ENCODE measurements at places on chromosomes 12 and 14.
A peak's percentile ranks its signal among the peaks of the same experiment; 100 is the strongest.

DNA sequence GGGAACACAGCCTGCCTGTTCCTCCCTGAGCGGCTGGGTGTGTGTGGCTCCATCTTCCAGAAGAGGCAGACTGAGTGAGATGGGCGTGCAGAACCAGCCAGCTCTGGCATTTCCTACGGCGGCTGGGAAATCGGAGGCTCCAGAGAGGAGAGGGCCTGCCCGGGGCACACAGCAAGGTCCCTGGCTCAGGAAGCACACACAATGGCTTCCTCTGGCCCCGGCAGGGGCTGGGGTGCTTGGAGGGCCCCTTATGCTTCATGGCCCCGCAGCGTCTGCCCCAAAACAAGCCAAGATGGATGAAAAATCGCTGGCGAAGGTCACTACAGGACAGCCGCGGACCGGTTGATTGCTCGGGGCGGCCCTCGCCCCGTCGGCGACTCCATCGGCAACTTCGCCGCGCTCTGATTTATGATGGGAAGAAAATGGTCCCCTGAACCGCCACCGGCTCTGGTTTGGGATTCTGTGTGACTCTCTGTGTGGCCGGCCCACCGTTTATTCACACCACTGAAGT, 191.5 kb upstream of the C14orf180 start:
- DNase-seq, result no peak

DNA sequence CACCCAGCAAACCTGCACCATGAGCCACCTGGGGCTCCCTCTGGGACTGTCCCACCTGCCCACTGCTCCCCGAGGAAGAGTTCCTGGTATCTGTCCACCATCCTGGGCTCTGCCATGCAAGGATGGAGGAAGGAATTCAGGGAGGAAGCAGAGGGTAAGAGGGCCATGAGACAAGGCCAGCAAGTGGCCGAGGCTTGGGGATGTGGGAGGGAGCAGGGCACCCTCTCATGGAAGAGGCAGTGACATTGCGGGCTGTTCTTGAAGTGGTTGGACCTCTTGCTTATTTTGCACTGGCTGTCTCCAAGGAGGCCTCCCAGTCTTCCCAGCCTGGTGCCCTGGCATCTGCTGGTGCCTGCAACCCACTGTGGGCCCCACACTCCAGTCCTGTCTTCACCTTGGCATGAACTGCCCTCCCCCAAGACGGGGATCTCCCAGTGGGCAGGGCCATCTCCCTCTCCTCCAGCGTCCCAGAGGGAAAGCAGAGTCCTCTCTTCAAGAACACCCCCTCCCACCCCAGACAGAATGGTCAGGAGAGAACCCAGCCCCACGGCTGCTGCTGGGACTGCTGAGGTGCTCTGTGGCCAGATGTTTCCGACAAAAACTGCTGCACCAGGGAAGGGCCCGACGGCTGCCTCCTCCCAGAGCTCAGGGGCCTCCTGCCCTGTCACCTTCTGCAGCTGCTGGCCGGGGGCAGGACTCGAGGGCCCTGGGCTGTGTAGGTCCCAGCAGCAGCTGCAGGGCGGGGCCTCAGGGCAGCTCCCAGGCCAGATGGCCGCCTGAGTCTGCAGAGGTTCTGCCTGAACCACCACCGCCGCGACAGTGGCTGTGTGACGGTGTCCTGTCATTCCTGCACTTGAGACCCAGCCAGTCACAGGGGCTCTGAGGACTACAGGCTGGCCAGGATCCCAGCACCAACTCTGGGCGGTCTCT, 1.8 kb upstream of the AKT1 start:
- DNase-seq, result no peak

DNA sequence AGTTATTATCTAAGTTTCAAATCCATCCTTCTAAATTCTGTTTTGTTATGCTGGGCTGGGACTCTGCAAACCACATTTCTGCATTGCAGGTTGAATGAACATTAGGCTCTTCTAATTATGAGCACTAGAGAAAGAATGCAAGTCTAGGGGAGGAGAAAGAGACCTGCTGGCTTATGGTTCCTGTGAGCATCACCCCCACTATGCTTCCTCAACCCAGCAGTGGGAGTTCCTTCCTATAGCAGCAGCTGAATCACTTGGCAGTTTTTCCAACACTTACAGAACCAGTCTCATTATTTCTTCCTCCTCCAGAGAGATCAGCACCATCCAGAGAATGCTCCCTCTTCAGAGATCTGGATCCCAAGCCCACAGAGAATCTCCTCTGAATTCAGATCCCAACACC, 297.7 kb upstream of the CLEC14A start:
- no peak for DNase-seq

- no peak for DNase-seq
These were observed 236.7 kb downstream of the MDGA2 start for GRCh38 chr14:47438650-47439140.

- no peak for DNase-seq
These were observed 136.5 kb upstream of the MYL2 start for GRCh38 chr12:111056618-111057521.

DNA sequence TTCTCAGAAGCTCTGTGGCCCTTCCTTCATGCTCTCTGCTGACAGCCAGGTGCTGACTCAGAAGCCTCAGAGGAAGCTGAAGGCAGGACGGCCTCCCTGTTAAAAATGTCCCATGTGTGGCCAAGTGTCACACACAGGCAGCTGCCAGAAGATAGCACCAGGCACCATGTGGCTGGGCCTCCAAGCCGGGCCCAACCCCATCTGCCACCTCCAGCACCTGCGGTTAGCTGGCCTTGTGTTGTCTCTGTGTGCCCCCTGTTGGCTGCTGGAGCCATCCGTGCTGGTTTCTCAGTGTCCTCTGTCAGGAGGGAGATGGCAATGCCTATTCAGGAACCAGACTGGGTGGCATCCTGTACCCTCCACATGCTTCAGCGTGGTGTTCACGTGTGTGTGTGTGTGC, 63.2 kb downstream of the TSPAN11 start:
- DNase-seq, result peak; percentile 58

- peak; percentile 77 for DNase-seq
These were observed 26.5 kb downstream of the ZBTB42 start for GRCh38 chr14:104827177-104828055.

GRCh38 chr14:59679872-59680271, 103.3 kb upstream of the CCDC175 start:
- DNase-seq, result peak; percentile 55

DNA sequence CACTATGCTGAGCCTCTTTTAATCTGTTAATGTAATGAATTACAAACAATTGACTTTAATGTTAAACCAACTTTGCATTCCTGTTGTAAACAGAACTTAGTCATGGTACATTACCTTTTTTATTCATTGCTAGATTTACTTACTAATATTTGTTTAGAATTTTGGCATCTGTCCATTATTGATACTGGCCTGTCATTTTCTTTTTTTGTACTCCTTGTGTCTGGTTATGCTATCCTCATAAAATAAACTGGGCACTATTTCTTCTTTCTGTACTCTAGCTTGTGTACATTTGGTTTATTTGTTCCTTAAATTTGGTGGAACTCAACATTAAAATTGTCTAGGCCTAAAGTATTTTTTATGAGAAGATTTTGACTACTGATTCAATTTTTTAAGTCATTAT, 32.1 kb downstream of the SPATA7 start:
- no peak for DNase-seq

- no peak for DNase-seq
These were observed 124.8 kb downstream of the ZFP36L1 start for GRCh38 chr14:68668028-68668427.

GRCh38 chr14:81247271-81247766, 26.6 kb upstream of the GTF2A1 start:
- no peak for DNase-seq

DNA sequence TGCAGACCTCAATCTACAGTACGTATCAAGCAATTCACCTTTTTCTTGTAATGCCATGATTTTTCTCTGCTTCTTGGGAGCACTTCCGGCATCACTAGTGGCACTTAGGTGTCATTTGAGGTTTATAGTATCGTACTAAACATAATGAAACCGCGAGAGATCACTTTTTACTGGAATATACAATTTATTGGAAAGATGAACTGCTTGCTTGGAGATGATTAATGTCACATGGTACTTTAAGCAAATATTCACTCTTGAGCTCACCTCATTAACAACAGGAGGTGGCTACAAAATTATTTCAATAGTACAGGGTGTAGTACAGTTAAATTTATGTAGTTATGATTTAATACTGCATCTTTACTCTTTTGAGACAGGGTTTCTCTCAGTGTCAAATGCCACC, 11.5 kb downstream of the FUT8 start:
- DNase-seq, result peak; percentile 98

- DNase-seq, result no peak
These were observed 11.8 kb downstream of the PDE1B start for GRCh38 chr12:54561164-54561563.

DNA sequence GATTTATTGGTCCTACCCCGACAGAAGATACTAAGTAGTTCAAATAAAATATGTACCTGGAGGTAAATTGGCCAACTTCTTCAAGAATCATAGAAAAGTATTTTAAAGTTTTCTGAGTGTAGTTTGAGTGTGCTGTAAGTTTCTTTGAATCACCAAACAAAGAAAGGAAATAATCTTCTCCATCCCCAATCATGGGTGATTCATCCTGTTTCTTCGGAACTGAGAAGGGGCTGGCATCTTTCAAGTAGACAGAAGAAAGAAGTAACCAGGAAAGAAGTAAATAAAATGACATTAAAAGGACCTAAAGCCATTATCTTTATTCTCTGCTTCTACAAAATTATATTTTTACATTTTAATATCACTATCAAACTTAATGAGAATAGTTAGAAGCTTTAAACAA, 6.8 kb downstream of the LMNTD1 start:
- no peak for DNase-seq

DNA sequence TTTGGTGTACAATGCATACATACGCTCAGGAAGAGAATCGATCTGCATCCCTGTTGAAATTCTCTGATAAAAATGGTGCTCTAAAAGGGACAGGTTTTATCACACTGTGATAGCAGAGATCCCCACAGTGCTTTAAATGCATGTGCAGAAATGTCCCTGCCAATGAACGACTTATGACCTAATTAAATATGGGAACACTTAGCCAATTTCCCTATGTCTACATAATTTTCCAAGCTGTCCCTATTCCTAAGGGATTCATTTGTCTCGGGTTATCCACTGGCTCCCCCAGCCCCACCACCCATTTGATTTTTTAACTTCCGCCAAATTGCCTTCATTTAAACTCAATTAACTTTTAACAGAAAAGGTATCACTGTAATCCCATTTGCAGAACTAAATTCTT, 284.6 kb downstream of the TMEM132D start:
- DNase-seq, result no peak

DNA sequence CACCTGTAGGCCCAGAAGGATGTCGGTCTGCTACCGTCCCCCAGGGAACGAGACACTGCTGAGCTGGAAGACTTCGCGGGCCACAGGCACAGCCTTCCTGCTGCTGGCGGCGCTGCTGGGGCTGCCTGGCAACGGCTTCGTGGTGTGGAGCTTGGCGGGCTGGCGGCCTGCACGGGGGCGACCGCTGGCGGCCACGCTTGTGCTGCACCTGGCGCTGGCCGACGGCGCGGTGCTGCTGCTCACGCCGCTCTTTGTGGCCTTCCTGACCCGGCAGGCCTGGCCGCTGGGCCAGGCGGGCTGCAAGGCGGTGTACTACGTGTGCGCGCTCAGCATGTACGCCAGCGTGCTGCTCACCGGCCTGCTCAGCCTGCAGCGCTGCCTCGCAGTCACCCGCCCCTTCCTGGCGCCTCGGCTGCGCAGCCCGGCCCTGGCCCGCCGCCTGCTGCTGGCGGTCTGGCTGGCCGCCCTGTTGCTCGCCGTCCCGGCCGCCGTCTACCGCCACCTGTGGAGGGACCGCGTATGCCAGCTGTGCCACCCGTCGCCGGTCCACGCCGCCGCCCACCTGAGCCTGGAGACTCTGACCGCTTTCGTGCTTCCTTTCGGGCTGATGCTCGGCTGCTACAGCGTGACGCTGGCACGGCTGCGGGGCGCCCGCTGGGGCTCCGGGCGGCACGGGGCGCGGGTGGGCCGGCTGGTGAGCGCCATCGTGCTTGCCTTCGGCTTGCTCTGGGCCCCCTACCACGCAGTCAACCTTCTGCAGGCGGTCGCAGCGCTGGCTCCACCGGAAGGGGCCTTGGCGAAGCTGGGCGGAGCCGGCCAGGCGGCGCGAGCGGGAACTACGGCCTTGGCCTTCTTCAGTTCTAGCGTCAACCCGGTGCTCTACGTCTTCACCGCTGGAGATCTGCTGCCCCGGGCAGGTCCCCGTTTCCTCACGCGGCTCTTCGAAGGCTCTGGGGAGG, at the start of gene LTB4R:
TSS of gene LTB4R (plus strand) at position 857 of the 959 bp plus-strand sequence. CDS start 4,150 bp downstream, outside the sequence.
- DNase-seq, result peak; percentile 85

DNA sequence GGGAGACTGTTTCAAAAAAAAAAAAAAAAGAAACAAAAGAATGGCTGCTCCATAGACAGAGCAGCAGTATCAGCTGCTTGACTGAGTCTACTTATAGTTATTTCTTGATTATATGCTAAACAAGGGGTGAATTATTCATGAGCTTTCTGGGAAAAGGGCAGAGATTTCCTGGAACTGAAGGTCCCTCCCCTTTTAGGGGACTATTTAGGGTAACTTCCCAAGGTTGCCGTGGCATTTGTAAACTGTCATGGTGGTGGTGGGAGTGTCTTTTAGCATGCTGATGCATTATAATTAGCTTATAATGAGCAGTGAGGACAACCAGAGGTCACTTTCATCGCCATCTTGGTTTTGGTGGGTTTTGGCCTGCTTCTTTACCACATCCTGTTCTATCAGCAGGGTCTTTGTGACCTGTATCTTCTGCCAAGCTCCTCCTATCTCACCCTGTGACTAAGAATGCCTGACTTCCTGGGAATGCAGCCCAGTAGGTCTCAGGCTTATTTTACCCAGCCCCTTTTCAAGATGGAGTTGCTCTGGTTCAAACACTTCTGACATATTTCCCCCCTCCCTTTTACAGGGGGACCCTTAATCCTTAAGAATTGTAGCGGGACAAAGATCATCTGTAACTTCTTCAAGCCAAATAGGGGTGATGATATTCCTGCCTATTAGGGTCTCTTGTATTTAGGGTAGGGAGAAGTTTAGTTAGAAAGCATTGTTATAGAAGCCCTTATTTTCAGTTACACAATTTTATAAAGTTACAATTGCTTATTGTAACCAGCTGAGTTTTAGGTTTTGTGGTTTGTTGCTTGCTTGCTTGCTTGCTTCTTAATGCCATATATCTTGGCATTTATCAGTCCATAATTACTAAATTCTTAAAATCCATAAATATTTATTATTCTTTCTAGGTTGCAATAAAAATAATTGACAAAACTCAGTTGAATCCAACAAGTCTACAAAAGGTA, 42.5 kb downstream of the MARK3 start:
- DNase-seq, result no peak

GRCh38 chr12:30269496-30269895, 426.2 kb downstream of the IPO8 start:
- no peak for DNase-seq

DNA sequence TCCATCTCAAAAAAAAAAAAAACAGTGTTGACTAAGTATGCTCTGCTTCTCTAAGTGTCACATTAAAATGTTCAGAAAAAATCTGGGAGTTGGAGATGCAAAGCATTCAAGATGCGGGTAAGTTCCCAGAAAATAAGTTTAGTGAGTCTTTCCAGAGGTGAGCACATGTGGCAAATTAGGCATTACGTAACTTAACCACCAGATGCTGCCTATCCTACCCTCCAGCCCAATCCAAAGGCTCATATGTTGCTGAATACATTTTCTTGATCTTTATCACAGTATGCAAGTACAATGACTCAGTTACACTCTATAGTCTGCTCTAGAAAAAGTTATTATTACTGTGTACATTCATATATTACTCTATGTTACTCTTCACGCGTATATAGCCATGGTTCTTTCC, 3.6 kb downstream of the SLC2A14 start:
- no peak for DNase-seq

GRCh38 chr12:124388679-124389137, 93.8 kb downstream of the RFLNA start:
- peak; percentile 78 for DNase-seq
